Psoas muscle (tissue), 8 donors: ENCODE measurements at places on chromosomes 5 and 9. TPM values are rescaled to one million over a fixed set of nuclear protein-coding genes. Genes with fewer than 3 reads are reported as not detected.

DNA sequence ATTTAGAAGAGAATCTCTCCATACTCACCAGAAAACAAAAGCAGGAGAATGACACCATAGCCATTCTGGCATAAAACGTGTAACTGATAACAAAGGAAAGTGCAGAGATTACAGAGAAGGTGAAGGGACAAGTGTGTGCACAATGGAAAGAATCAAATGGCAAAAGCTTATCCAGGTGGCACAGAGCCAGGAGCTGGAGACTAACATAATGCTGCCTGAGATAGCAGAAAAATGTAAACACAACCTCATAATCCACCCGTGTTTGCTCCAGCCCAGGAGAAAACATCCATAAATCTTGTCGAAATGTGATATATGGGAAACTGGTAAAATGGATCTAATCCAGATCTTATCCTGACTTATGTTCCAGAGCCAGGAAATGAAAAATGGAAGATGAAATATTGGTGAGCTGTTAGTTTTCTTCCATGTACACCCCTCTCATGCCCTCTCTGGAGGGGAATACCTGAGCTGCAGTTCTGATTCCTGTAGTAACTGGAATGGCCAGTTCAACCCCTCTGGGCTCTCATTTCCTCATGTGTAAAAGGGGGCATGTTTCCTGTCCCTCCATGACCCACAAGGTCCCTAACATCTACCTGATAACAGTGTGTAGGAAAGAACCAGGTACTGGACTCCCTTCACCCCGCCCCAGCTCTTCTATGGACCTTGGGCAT is 212.3 kb upstream of the DAPK1 start:
- no peak for DNase-seq

SAPCD2 gene
- 0.15 TPM for total RNA-seq

- DNase-seq: no peak
These were observed 1.1 kb downstream of the UGCG start for GRCh38 chr9:111897601-111898137.

DNA sequence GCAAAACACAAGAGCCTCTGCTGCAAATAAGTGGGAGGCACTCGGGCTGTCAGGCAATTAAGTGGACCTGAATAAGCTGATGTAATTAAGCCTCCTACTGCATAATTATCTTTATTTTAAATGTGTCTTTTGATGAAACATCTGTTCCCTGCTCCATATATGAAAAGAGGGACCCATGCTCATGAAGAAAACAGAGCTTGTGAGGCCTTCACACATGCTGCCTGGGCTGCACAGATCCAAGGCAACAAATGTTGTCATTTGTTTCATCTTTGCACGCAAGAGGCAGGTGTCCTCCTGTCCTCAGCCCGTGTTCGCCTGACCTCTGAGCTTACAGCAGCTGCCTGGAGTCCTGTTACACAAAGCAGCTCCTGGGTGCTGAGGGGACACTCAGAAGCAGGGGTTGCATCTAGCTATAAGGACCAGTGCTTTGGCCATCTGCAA is 381.1 kb downstream of the ZNF608 start:
- no peak for DNase-seq

GRCh38 chr5:14577971-14578370 is 3.6 kb upstream of the OTULINL start:
- DNase-seq: no peak

DPYSL3 gene
- total RNA-seq: 26.8 TPM

ANKRD18B gene
- 0.30 TPM for total RNA-seq
